ENCODE measurements at places on chromosomes 12 and 14. TPM values are rescaled to one million over a fixed set of nuclear protein-coding genes. Genes with fewer than 3 reads are reported as not detected.

GRCh38 chr12:102682366-102683289 is 202.3 kb upstream of the IGF1 start:
- no peak for DNase-seq

SLC4A8 gene
- total RNA-seq = 0.55 TPM

DNA sequence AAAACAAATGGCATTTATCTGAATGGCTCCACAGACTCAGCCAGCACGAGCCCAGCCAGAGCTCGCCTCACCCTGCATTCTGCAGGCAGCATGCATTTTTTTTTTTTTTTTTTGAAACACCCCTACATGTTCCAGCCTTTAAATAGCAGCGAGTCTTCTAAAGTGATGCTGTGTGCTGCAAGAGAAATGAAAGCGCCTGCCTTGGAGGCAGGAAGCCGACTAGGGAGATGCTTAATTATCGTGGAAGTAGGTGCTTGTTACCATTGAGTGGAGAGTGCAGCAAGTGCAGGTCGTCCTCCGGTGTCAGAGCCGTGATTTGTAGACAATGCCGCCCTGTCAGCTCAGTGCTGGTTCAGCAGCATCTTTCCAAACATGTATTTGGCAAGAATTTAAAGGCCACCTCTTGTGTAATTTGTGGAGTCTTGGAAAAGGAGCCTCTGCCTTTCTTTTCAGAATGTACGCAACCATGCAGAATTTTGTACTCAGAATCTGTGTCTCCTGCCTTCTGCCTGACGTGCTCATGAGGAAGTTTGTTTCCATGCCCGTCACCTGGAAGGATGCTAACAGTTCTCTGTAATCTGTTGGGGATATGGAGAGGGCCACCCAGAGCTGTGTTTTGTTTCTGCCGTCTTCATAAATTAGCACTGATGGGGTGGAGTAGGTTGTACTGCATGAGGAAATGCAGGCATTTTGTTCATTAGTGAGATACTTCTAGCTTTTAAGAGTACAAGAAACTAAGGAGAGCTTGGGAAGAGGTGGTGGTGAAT is 345.9 kb upstream of the RGS6 start:
- no peak for DNase-seq

DNA sequence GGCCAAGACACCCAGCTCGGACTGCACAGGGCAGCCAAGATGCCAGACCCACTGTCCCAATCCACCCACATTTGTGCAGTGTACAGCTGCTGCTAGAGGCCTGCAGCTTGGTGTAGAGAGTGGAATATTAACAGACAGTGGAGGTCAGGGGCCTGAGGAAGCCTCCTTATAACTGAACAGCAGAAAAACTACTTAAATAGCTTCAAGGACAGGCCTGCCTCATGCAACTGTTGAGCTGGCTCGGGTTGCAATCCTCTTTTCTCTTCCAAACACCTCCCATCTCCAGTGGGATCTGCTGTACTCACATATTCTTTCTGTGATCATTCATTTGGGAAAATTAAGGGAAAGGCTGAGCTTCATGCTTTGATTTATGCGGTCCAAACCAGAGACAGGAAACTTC is 1043.2 kb upstream of the TMEM132C start:
- DNase-seq = no peak

KERA gene
- not detected for total RNA-seq

DNA sequence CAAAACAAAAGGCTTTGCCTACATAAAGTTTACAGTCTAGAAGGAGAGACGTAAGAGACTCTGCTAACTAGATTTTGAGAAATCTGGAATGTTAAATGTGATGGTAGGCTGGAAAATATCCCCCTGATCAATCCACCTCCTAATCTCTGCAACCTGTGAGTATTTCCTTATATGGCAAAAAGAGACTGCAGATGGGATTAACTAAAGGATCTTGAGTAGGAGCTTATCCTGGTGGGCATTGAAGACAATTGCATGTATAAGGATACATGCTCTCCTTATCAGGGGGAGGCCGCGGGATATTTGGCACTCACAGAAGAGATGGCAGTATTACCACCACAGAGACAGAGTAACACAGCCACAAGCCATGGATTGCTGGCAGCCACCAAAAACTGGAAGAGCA is 95.2 kb downstream of the EGLN3 start:
- no peak for DNase-seq

COX8C gene
- not detected for total RNA-seq

DNA sequence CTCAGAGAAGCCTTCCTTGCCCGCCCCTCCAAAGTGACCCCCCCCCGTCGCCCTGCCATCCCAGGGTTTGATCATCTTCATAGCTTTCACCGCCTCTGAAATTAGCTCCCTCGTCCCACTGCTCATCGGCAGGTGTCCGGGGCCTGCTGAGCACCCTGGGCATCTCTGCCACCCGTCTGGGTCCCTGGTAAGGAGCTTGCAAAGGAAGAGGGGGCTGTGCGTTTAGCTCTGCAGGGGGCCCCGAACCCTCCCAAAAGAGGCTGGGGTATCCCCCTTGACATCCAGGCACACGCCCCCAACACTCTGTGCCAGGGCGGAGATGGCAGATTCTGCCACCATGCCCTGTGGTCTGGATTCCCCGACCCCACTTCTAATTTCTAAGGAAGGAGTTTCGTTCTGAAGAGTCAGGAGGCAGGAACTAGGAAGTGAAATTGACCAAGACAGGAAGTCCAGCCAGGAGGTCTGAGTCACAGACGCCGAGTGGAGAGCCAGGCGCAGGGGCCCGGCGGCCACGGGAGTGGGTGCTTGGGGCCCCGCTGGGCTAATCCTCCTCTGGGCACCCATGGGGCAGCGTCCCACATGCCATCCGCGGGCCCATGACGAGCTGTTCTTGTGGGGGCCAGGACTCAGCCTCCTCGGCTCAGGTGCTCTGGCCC is 95.7 kb downstream of the RFLNA start:
- peak; percentile 68 for DNase-seq

DNA sequence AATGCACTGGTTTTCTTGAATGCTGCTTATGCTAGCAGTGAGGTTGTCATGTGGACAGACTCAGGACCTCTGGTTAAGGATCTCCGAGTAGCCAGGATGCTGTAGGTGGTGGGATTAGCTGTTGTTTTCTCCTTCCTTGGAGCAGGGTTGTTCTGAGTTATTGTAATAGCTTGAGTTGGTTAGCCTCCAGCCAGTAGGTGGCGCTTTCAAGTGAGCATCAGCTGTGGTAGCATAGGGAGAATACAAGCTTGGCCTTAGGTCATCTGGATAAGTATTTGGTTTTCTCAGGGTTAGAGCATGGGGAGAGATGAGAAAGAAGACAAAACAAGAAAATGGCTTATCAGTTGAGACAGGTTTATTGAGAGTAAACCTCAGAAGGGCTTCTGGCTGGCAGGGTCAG is 299.7 kb upstream of the FBXO33 start:
- DNase-seq = no peak

DNA sequence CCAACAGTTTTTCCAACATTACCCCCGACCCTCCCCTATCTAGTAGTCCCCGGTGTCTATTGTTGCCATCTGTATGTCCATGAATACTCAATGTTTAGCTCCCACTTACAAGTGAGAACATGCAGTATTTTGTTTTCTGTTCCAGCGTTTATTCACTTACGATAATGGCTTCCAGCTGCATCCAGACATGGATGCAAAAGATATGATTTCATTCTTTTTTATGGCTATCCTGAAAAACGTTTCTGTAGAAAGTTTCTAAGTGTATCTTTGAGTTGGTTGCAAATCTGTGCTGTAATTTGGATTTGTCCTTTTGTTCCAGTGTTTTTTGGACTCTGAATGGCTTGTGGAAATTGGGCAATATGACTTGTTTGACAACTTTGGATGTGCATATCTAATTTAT is 11.7 kb downstream of the SP1 start:
- no peak for DNase-seq

DNA sequence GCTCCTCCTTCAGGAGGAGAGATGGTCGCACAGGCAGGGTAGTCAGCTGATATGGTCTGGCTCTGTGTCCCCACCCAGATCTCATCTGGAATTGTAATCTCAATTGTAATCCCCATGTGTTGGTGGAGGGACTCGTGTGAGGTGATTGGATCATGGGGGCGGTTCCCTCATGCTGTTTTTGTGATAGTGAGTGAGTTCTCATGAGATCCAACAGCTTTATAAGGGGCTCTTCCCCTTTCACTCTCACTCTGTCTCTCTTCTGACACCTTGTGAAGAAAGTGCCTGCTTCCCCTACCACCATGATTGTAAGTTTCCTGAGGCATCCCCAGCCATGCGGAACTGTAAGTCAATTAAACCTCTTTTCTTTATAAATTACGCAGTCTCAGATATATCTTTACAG is 218.9 kb upstream of the TMTC1 start:
- DNase-seq = no peak

- peak; percentile 36 for DNase-seq
Observed at GRCh38 chr12:96985515-96986362, 78.7 kb downstream of the NEDD1 start.

SCNN1A gene
- 9.5 TPM for total RNA-seq

TAS2R10 gene
- total RNA-seq = 0.65 TPM

KIF21A gene
- total RNA-seq = 22.8 TPM

GRCh38 chr12:2739832-2740641 is 54.7 kb upstream of the FKBP4 start:
- DNase-seq = no peak

ABCD2 gene
- total RNA-seq = 0.05 TPM

DNA sequence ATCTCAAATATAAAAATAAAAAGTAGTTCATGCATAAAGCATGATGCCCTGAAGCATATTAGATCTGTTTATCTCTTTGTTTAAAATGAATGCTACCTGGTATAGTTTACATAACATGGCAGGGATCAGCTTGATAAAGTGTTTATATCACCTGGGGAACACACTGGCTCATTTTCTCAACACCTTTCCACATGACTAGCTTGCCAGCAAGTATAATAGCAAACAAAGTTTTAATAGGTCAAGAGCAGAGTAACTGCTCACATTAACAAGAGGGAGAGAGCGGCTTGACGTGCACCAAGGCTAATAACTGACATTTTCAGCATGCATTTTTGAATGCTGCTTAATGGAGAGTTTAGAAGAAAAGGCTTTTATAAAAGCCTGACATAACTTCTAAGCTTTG is 246.4 kb downstream of the EGLN3 start:
- DNase-seq = no peak

- no peak for DNase-seq
Observed at GRCh38 chr12:103793046-103793445, 48.0 kb downstream of the NT5DC3 start.

DNA sequence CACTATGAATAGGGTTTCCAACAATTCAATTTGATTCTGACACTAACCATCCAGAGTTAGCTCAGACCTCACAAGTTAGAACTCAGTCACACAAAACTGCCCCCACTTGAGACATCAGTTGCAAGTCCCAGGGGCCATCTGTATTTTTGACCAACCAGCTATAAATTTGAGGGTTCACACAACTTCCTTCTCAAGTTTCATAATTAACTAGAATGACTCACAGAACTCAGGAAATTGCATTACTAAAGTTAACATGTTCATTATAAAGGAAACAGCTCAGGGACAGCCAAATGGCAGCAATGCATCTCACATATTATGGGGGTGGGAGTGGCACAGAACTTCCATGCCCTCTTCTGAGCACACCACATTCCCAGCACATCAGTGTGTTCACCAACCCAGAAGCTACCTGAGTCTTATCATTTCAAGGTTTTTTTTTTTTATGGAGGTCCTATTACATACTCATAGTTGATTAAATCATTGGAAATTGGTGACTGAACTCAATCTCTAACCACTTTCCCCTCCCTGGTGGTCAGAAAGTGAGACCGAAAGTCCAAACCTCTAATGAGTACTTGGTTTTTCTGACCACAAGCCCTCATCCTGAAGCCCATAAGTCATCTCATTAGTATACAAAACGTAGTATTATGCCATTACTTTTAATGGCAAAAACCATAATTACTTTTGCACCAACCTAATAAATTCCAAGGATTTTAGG is 1721.5 kb upstream of the SEL1L start:
- DNase-seq = no peak

DNA sequence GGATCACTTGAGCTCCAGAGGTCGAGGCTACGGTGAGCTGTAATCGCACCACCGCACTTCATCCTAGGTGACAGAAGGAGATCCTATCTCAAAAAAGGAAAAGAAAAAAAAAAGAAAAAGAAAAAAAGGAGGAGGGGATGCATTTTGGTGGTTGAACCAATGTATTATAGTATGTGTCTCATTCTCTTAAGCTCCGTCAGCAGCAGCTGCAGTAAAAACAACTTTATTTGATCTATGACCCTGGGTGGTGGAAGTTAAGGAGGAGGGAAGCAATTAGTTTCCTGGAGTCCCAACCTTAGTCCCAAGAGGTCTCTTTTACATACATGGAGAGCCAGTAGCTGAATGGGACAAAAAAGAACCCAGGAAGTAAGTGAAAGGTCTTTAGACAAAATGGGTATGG is 26.8 kb upstream of the APOF start:
- no peak for DNase-seq

DNA sequence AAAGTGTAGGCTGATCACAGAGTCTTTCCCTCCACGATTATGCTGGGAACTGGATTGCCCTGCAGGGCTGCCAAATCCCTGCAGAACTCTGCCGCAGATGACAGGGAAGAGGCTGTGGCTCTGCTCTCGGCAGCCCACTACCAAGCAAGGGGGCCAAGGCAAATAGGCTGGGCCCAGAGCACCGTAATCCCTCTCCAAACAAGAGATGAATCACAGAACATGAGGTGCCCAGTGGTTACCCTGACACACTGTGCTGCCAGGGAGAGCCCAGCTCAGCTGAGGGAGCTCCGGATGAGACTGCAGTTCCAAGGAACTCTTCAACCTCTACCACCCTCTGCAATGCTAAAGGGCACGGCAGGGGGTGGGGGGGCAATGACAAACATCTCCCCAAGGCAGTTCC is 33.9 kb downstream of the STON2 start:
- no peak for DNase-seq

- no peak for DNase-seq
Observed at GRCh38 chr14:44109036-44109435, 398.0 kb downstream of the FSCB start.

- no peak for DNase-seq
Observed at GRCh38 chr12:107360482-107360881, 267.1 kb upstream of the CRY1 start.

OR6C2 gene
- not detected for total RNA-seq

RNF212B gene
- total RNA-seq = not detected

SDS gene
- 722 TPM for total RNA-seq

GRCh38 chr14:100610511-100611217 is 23.4 kb upstream of the BEGAIN start:
- DNase-seq = peak; percentile 44

- DNase-seq = no peak
Observed at GRCh38 chr12:133073836-133074235, 6.9 kb upstream of the ZNF140 start.

LRP1-AS gene
- not detected for total RNA-seq

GRCh38 chr12:67442896-67443295 is 173.7 kb downstream of the CAND1 start:
- no peak for DNase-seq

- DNase-seq = no peak
Observed at GRCh38 chr14:100470523-100470897, 116.7 kb downstream of the BEGAIN start.

KRT85 gene
- not detected for total RNA-seq

KRT78 gene
- not detected for total RNA-seq

- no peak for DNase-seq
Observed at GRCh38 chr12:50784501-50784900, 20.6 kb downstream of the ATF1 start.

Data from right lobe of liver (tissue), 6 donors.